ENCODE measurements at places on chromosomes 2 and 18.

- no peak for DNase-seq
These were observed 350.7 kb upstream of the SYT4 start for GRCh38 chr18:43627848-43628530.

DNA sequence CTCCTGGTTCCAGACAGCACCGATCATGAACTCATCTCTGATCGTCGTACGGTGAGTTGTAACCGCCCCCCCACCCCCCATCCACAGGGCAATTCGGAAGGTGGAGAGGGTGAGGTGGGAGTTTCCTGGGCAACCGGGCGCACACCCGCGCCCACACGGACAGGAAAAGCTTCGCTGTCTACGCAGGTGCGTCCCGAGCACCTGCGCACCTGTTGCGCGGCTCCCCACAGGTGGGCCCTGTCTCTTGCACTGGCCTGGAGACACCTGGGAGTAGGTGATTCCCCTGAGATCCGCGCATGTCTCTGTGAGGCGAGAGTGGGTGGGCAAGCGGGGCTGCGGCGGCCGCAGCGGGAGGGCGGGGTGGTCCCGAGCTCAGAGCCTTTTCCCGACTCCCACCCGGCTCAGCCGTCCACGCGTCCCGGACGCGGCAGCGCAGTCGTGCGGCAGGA, 459 bp upstream of the ATP6V1C2 start:
- DNase-seq = no peak

GRCh38 chr18:3498698-3499471, 48.9 kb downstream of the TGIF1 start:
- peak; percentile 21 for DNase-seq

DNA sequence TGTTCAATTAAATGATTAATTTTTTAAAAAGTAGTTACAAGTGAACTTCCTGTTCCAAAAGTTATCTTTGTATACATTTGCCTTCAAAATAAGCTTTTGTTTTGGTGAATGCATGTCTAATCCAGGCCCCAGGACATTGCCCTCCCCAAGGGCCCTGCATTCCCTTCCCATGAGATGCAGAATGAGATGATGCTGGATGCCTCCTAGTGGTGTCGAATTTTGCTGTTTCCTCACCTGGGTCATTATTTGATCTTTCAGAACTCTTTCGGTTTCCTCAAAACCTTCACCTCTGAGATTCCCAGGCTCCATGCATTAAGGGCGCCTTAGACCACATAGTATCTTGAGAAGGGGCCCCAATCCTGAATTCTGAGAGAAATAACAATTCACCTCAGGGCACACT, 728.8 kb downstream of the CNTNAP5 start:
- DNase-seq = no peak

DNA sequence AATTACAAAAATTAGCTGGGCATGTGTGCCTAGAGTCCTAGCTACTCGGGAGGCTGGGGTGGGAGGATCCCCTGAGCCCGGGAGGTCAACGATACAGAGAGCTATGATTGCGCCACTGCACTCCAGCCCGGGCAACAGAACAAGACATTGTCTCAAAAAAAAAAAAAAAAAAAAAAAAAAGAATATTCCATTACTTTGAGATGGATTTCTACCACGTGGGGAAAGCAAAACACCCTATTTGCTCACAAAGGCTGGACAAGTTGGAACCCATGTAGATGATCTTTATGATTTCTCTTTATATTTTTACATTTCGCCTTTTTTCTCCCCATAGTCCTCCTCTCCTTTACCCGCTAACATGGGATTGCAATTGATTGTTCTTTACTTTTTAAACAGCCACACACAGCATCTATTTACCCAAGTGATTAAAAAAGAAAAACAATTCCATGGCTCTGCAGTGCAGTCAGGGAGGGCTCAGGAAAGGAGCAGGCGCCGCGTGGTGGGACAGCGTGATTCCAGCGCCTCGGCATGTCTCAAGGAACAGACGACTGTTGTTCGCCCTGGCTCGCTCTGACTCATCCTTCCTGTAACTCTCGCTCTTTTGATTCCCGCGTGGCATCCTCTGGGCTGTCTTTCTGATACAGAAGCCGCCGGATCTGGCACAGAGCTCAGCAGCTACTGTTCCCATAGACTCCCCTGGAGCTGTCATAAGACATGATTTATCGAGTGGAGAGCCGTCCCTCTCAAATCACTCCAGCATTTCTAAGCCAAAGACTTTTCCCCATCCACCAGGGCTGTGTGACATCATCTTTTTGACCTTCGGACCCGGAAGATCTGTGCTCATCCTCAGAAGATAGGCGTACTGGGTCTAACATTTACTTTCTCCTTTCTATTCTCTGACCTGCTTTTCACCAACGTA, 230.4 kb upstream of the AGAP1 start:
- DNase-seq = no peak

GRCh38 chr2:239978411-239978810, 46.7 kb downstream of the NDUFA10 start:
- DNase-seq = no peak

DNA sequence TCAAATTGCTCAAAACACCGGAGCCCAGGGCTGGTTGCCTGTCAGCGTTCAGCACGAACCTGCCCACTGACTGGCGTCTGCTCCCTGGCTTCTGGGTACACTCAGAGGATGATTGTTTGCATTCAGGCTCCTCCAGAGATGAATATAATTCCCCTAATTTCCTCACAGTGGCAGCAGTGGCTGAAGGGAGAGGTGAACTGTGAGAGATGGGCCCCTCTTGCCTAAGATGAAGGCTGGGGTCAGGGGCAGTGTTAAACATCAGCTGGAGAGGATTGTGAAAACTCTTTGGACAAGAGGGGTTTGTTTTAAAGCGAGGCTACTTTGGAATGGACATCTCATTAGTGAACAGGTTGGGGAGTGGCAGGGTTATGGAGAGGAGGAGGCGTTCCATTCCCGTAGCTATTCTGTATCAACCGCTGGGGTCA, 31.0 kb downstream of the TCF7L1 start:
- no peak for DNase-seq
